ENCODE measurements at places on chromosomes 7 and 10. TPM values are rescaled to one million over a fixed set of nuclear protein-coding genes. Genes with fewer than 3 reads are reported as not detected.

The MINDY4 gene
- total RNA-seq, result 2.4 TPM

The LBX1 gene
- total RNA-seq, result not detected

The CLRN3 gene
- not detected for total RNA-seq

The ZNF727 gene
- 0.48 TPM for total RNA-seq

The SP8 gene
- total RNA-seq, result not detected

The DLG5 gene
- total RNA-seq, result 37.9 TPM

The TNPO3 gene
- 31.9 TPM for total RNA-seq

The ZNF239 gene
- 0.64 TPM for total RNA-seq

The PILRA gene
- 2.7 TPM for total RNA-seq

The ARMC3 gene
- not detected for total RNA-seq

The MCM10 gene
- 5.9 TPM for total RNA-seq

The CCDC172 gene
- total RNA-seq, result not detected

The STEAP4 gene
- 23.6 TPM for total RNA-seq

The EPO gene
- not detected for total RNA-seq

The ANTXRL gene
- not detected for total RNA-seq

The LIPK gene
- total RNA-seq, result 3.3 TPM

The TAS2R38 gene
- not detected for total RNA-seq

The DLX5 gene
- total RNA-seq, result 3.5 TPM

The C10orf95 gene
- total RNA-seq, result 1.6 TPM

The FAM25A gene
- 29.4 TPM for total RNA-seq

The TNRC18 gene
- total RNA-seq, result 26.2 TPM

The SPDYE8 gene
- total RNA-seq, result not detected

The NKX1-2 gene
- total RNA-seq, result 0.16 TPM

The MMS19 gene
- 44.0 TPM for total RNA-seq

The ORAI2 gene
- 3.1 TPM for total RNA-seq

The SFTPA1 gene
- total RNA-seq, result 0.32 TPM

All from esophagus mucosa (tissue), 1 donor.